ENCODE measurements at places on chromosomes 16 and 17.

DNA sequence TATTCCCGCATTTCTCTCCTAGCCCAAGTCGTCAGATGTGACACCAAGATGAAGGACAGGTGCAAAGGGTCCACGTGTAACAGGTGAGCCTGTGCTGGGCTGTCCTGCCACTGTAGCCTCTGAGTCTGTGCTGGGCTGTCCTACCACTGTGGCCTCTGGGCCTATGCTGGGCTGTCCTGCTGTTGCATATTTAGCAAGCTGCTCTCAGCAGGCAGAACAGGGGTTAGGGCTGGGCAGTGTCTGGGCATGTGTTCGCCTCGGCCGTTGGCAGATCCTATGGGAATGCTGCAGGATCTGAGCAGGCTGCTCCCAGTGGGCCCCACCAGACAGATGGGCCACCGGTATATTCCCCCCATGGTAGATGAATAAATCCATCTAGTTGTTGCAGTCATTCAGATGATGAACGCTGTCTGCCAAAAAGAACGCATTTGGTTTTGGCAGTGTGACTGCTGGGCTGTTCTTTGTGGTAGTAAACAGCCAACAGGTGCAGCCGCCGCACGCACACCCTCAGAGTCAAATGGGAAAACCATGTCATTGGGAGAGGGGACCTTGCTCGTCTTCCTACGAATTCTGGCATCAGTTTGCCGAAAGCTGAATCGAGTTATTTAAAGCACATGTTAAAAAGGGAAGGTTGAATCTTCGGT lies 49.2 kb downstream of the CRISPLD2 start:
- no peak for DNase-seq

GRCh38 chr16:119835-120491 lies 18.5 kb downstream of the NPRL3 start:
- DNase-seq: no peak

DNA sequence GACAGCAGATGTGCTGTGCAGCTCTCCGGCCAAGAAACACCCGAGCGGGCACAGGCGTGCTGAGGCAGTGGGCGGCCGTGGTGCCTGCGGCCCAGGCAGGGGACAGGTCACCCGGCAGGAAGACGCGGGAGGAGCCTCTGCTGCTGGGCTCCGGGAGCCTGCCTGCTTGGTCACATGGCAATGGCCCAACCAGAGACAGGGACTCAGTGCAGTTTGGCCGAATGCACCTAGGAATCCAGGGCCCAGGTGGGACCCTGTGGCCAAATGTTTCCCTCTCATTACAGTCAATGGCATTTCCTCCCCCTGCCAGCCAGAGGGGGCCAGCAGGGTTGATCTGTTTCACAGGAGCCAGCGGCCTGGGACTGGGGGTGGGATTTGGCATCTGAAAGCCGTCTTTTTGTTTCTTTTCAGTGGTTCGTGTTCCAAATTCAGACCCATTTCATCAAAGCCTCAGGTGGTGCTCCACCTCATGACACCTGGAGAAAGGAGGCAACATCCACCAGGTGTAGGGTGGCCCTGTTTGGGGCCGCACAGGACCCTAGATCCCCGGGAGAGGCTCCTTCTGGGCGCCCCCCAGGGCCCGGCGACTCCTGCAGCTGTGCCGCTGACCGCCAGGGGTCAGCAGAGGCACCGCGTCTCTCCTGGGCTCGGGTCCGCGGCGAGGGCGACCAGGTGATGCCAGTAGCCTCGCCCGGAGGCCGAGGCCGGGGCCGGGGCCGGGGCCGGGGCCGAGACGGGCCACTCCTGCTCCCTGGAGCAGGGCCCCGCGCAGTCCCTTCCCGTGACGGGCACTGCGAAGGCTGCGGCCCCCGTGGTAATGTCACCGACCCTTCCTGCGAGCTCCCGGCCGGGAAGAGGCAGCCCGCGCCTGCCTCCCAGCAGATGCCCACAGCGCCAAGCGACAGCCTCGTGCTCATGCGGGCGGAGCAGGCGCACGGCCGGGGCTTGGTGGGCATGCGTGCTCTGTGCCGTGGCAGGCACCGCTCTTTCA lies 118.5 kb downstream of the C16orf78 start:
- DNase-seq: peak; percentile 53

- DNase-seq: no peak
These were observed 120.3 kb downstream of the ANKRD11 start for GRCh38 chr16:89370081-89370511.

DNA sequence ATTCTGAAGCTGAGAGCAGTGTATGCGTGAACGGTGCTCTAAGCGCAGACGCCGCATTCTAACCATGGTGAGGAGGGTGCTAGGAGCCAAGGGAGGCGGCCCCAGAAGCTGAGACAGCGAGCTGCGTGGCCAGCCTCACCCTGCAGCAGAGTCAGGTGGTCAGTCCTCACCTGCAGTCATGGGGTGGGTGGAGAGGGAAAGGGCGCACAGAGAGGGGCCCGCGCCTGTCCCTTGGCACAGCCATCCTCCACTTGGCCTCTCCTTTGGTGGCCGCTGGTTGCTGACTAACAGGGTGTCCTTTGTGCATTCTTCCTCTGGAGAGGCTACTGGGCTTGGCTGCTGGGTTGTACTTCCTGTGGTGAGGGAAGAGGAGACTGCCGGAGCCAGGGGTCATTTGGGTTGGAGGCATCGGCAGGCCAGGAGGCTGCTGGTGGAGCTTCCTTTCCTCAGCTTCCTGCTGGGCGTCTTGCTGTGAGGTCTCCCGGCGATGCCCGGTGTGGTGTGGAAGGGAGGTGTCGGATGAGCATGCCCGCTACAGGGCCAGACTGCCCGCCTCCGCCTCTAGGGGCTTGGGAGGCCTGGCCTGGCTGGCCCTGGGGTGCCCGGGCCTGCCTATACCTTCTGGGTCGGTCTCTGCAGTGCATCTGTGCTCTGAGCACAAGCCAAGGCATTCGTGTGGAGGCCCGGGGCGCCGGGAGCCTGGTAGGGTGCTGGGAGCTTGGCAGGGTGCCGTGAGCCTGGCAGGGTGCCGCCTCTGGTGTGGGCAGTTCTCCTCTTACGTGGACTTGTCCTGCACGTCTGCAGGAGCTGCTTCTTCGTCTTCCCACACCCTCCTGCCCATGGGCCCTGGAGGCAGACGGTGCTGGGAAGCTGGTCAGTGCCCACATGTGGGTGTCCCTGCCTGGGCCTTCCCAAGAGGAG lies 17.4 kb downstream of the RNF213 start:
- DNase-seq: no peak

- DNase-seq: no peak
These were observed 4.4 kb downstream of the EPN3 start for GRCh38 chr17:50536683-50537646.

- DNase-seq: no peak
These were observed 107.0 kb upstream of the CACNG3 start for GRCh38 chr16:24149102-24149501.

GRCh38 chr16:68128577-68129305 lies 43.6 kb downstream of the NFATC3 start:
- no peak for DNase-seq

DNA sequence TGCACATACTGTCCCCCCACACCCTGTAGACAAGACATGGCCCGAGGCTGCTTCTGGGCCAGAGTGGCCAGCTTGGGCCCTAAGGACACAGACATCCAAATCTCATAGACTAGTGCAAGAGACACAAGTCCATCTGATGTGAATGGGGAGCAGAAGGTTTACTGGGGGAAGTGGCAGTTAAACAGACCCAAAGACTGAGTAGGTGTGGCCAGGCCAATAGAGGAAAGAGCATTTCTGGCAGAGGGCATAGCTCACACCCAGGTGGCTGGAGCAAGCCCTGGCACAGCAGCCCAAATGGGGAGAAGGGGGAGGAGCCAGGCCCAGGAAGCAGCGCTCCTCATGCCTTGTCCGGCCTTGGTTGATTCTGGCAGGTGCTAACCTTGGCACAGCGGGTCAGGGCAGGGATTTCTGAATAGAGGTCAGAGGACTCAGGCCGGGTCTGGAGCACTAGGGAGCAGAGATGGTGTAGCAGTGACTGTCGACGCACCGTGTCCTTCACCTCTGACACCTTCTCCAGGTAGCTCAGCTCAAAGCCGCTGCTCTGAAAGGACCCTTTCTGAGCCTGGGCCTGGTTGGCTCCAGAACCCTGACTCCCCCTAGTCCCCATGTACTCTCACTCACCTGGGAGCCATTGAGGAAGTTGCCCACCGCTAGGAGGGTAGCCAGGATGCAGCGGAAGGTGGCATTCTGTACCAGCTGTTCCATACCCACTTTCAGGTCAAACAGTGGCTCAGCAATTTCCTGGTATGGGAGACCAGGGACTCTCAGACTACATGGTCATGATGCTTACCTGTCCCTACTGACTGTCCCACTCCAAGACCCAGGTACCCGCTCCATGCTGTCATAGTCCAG lies 4.1 kb downstream of the TMEM208 start:
- no peak for DNase-seq

- no peak for DNase-seq
These were observed 25.2 kb downstream of the NLRP1 start for GRCh38 chr17:5558815-5559785.

DNA sequence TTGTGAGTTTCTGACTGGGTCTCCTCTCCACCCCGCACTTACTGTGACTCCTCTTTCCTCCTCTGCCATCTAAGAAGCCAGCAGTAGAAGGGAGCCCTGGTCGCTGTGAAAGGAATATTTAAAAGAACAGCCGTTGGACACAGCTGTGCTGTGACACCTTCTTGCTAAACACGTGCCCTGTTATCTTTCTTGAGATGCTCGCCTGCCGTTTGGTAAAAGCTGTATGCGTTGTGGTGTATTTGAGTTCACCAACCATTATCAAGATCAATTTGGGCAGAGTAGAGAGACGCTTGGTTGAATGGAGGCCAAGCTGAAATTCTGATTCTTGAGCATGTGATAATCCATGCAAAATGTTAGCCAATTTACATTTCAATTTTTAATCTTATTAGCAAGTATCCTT lies 3.8 kb downstream of the GID4 start:
- no peak for DNase-seq

DNA sequence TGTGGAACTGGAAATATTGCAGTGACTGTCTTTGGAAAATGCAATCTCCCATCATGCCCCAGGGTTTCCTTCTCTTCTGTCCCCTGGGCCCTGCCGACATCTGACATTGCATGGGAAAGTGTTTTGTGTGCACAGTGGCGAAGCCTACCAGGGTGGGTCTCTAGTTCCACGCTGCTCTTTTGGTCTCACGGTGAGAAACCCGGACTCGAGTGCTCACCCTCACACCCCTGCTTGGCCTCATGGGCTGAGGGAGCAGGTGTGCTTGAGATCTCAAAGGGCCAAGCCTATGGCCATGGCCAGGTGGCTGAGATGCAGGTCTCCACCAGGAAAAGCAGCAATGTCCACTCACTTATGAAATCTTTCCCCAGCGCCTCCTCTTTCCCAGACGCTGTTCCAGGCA lies 32.0 kb downstream of the SPNS3 start:
- DNase-seq: no peak

GRCh38 chr17:48357779-48358602 lies 72.0 kb downstream of the SKAP1 start:
- DNase-seq: no peak

GRCh38 chr16:9807302-9807701 lies 374.9 kb downstream of the GRIN2A start:
- no peak for DNase-seq

- DNase-seq: no peak
These were observed 9.3 kb downstream of the CHD9NB start for GRCh38 chr16:53043428-53043831.

DNA sequence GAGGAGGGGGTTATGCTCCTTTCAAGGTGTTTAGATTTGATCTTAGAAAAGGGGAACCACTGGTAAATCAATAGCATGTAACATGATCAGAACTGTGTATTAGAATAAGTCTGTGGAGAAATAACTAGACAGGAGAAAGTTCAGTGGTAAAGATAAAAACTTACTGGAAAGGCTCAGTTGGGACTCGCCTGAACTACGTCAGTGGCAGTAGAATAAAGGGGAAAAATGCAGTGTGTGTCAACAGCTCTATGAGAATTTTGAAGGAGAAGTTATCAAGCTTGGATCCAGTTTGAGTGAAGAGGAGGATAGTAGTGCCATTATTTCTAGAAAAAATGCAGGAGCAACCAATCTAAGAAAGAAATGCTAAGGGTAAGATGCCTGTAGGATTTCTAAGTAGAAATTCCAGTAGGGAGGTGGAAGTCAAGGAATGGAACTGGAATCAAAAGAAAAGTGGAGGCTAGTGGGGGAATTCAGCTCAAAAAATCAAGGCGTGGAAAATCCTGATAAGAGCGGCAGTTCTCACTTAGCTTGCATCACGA lies 48.2 kb downstream of the USP31 start:
- no peak for DNase-seq

GRCh38 chr17:28579526-28579925 lies 2.8 kb upstream of the ALDOC start:
- no peak for DNase-seq

- DNase-seq: no peak
These were observed 74.5 kb downstream of the GNAO1 start for GRCh38 chr16:56265746-56266145.

DNA sequence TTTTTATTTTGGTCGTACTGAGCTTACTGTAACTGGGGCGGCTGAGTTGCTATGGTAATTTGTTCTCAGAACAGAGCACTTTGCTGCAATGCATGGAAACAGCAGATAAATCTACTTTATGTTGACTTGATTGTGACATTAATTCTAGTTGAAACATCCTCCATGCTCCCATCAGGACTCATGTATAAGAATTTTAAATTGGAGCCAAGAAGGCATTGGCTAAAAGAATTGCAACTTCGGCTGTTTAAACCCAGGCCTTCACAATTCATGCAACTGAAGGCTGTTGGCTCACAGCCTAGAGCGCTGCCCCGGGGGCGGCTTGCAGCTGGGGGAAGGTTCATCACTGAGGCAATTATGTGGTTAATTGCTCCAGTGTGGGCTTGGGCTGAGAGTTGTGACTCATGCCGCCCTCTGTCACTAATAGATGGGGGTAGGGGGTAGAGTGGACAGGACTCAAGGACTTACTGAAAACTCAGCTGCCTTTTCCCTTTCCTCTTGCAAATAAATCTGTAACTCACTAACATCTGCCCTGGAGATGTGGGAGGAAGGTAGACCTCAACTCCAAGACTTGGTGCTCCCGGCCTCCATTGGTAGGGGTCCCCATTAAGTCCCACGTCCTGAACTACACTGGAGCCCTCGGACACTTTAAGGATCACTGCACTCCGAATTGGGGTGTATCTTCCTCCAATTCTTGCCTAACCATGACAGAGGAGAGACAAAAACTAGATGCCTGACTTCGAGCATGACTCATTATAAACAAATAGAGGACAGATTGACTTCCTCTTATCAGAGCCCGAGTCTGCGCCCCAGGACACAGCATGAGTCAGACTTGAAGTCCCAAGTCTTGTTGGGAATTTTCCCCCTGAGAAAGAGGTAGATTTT lies 37.5 kb downstream of the ERCC4 start:
- DNase-seq: peak; percentile 14

DNA sequence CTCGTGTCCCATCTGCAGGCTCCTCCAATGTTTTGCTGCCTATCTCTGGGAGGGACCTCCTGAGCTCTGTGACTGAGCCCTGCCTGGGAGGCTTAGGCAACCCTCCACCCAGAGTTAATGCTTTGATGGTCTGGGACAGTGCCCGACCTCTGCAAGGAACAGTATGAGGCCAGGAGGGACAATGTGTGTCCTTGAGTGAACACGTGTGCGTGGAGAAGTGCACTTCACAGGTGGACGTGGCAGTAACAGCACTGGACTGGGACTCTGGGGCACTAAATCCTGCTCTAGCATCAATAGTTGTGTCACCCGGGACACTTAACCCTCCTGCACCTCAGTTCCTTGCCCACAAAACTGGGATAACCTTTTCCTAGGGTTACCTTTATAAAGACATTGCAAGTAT lies 4.6 kb downstream of the UBTF start:
- DNase-seq: no peak

GRCh38 chr16:14121872-14122271 lies 50.8 kb downstream of the MRTFB start:
- DNase-seq: no peak

Data from activated naive CD8-positive, alpha-beta T cell treated with anti-CD3 and anti-CD28 coated beads for 36 hours (primary cell).